M059J (cell line): ENCODE measurements at places on chromosomes 3 and 15.

DNA sequence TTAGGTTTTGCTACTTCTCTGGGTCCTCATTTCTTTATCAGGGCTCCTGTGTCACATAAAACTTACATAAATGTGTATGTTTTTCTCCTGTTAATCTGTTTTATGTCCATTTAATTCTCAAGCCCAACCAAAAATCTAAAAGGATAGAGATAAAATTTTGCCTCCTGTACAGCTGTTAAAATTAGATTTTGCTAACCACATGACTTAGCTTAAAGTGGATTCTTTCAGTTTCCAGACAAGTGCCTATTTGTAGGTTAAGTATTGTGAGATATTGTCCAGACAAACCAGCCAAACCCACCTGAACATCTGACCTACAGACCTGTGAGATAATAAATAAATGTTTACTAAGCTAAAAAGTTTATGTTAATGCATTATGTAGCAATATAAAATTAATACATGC lies 465.5 kb downstream of the SI start:
- DNase-seq: no peak

DNA sequence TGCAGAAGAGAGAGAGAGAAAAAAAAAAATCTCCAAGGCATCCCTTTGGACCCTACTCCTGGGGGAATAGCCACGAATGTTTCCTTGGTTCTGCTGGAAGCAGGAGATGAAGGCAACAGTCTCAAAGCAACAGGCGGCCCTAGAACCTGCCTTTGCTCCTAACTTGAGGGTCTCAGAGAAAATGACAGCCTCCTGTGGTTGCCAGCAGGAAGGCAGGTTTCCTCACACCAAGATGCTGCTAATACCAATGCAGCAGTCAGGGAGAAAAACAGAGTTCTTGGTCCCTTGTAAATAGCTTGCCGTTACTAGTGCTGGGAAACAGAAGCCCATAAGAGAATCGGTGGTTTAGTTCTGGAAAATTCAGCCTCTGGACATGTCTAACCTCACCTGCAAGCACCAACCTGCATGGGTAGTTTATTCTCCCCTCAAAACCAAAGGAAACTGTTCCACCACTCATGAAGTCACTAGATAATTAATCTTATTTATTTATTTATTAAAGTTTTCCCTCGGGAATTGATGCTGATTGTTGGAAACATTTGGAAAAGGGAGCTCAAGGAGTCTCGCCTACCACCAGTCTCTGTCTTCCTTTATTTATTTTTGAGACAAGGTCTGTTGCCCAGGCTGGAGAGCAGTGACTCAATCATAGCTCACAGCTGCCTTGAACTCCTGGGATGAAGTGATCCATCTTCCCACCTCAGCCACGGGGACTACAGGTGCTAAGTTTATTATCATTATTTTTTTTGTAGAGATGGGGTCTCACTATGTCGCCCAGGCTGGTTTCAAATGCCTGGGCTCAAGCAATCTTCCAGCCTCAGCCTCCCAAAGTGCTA lies 883 bp upstream of the FRMD4B start:
- DNase-seq: no peak

GRCh38 chr3:54384279-54384678 lies 261.9 kb downstream of the CACNA2D3 start:
- DNase-seq: no peak

- peak; percentile 36 for DNase-seq
Measured at GRCh38 chr3:156801746-156802145, 24.4 kb upstream of the LEKR1 start.

GRCh38 chr15:43370310-43370974 lies 401 bp downstream of the ZSCAN29 start:
- DNase-seq: peak; percentile 39

GRCh38 chr3:54358316-54358715 lies 236.0 kb downstream of the CACNA2D3 start:
- DNase-seq: peak; percentile 33

- peak; percentile 20 for DNase-seq
Measured at GRCh38 chr3:191282251-191283185, 46.7 kb upstream of the CCDC50 start.

GRCh38 chr3:57001356-57001755 lies 59.1 kb upstream of the SPATA12 start:
- DNase-seq: no peak

- peak; percentile 88 for DNase-seq
Measured at GRCh38 chr3:62109534-62109933, 263.8 kb downstream of the FEZF2 start.

- DNase-seq: peak; percentile 47
Measured at GRCh38 chr3:58237941-58238681, 519 bp downstream of the ABHD6 start.

- DNase-seq: peak; percentile 50
Measured at GRCh38 chr15:39054128-39054732, 489.6 kb upstream of the RASGRP1 start.

DNA sequence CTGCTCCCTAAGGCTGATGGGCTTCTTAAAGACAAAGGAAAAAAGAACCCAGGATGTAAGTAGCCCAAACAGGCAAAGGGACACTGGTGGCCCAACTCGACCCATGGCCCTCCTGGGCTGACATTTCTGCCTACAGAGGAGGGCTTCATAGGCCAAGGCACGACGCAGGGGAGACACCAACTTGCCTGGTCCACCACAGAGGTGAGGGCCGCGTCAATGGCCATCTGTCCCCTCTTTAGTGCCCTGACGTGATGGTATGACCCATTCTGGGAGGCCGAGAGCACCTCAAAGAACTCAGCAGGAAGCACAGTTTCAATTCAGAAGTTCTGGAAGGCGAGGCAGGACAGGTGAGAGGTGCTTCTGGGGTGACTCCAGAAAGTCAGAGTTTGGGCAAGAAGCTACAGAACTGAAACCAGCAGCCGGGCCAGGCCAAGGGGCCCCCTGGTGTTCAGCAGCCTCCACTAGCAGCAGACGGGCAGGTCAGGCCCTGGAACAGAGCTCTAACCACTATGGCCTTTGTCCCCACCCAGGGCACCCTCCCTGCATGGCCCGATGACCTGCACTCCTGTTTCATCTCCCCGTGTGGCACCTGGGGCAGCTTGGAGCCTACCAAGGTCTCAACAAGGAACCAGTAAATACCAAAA lies 45.1 kb downstream of the HMCES start:
- DNase-seq: no peak

- no peak for DNase-seq
Measured at GRCh38 chr15:28901987-28902745, 16.4 kb downstream of the APBA2 start.

DNA sequence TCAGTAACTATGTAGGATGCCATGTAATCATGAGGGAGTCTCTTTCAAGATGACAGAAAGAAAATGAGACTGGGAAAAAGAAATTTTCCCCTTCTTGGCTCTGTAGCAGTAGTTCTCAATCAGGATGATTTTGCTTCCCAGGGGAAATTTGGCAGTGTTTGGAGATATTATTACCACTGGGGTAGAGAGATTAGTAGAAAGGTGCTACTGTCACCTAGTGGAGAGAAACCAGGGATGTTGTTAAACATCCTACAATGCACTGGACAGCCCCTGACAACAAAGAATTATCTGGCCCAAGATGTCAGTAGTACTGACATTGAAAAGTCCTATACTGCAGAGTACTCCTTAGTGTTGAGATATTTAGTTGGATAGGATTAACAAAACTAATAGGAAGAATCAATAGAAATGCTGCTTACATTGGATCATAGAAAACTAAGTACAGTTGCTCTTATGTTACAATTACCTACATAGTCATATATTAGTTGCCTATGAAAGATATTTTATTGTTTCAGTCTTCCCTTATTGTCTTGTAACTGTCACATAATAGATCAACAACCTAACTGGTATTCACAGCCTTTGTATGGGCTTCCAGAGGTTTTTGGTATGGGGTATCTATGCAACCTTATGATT lies 433.3 kb downstream of the RAP2B start:
- DNase-seq: peak; percentile 45

- no peak for DNase-seq
Measured at GRCh38 chr3:52402101-52402521, 42.8 kb downstream of the SEMA3G start.

GRCh38 chr15:57761562-57761961 lies 55.0 kb downstream of the POLR2M start:
- no peak for DNase-seq

DNA sequence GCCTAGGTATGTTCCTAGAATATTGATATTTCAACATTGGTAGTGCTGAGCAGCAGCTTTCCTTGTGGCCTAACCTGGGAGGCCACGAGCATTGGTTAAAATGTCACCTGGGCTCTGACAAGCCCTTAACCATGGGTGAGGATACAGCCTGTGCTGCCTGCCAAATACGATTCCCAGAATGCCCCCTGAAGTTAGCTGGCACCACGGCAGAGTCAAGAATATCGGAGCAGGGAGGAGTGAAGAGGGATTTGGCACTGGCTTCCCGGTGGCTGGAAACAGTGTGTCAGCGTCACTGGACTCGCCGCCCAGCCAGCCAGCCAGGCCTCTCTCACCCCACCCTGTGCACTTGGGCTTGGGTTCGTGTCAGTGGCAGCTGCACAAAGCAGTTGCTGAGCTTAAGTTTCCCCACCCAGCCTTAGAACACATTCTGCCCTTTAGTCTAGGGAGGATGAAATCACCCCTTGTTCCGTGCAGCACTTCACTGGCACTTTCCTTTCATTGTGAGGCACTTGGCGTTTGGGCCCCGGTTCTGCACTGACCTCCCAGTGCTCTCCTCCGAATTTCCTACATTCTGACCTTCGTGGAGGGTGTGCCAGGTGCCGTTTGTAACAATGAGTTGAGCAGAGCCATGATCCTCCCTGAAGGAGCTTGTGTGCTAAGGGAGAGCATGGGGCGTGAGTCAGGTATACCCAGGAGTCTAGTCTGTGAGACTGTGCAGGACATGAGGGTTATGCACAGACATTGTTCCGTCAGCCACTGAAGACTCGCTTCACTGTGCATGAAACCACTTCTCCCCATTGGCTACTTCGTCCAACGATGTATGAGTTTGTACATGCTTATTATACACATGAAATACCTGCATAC lies 152.8 kb upstream of the BHLHE40 start:
- DNase-seq: no peak

DNA sequence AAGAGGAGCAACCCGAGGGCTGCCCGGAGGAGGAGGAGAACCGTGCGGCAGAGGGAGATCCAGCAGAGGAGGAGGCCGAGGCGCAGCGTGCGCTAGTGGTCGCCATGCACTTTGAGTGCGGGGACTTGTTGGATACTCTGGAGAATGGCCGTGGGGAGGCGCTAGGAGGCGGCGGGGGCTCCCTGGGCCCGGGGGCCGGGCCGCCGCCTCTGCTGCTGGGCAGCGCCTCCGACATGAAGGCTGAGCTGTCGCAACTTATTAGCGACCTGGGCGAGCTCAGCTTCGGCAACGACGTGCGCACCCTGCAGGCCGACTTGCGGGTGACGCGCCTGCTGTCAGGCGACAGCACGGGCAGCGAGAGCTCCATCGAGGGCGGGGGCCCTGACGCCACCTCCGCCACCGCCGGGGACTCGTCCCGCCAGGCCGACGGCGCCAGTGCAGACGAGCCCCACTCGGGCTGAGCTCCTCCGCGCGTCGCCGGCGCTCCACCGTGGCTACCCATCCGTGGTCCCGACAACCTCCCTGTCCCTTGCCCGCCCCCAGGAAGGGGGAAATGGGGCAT lies 2.0 kb downstream of the FAM43A start:
- DNase-seq: no peak

DNA sequence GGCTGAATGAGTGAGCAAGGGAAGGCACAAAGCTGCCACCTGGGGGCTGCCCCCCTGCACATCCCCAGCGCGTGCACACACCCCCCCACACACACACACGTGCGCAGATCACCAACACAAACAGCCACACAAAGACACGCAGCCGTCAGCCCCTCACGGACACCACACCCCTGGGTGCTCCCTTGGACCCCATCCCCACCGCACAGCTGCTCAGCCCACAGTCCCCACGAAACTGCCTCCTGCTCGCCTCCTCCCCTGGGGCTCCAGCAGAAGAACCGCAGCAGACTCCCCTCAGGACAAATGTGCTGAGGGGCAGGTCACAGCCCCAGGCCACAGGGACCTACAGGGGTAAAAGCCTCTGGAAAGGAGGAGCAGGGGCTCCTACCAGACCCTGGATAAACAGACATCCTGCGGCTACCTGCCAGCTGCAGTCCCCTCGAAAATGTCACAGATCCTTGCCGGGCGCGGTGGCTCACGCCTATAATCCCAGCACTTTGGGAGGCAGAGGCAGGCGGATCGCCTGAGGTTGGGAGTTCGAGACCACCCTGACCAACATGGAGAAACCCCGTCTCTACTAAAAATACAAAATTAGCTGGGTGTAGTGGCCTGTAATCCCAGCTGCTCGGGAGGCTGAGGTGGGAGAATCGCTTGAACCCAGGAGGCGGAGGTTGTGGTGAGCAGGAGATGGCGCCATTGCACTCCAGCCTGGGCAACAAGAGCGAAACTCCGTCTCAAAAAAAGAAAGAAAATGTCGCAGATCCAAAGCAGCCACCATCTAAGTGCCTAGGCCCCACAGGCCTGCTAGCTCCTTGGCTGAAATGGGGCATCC lies 6.5 kb downstream of the TWF2 start:
- no peak for DNase-seq

DNA sequence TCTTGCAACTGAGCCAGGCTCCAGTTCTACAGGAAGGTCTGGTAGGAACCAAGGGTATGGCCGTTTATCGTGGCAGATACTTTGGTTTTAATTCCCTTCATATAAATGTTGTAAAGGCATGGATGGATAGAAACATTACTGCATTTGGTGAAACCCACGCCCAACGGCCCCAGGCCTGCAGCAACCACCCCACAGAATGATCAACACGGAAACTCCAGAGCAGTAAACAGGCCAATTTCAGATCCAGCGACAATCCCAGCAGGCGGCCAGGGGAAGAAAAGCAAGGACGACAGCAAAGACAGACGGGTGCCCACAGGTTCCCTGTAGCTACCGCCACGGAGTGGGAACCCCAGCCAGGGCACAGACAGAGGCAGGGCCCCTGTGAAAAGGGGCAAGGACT lies 32.6 kb upstream of the PCSK6 start:
- no peak for DNase-seq

DNA sequence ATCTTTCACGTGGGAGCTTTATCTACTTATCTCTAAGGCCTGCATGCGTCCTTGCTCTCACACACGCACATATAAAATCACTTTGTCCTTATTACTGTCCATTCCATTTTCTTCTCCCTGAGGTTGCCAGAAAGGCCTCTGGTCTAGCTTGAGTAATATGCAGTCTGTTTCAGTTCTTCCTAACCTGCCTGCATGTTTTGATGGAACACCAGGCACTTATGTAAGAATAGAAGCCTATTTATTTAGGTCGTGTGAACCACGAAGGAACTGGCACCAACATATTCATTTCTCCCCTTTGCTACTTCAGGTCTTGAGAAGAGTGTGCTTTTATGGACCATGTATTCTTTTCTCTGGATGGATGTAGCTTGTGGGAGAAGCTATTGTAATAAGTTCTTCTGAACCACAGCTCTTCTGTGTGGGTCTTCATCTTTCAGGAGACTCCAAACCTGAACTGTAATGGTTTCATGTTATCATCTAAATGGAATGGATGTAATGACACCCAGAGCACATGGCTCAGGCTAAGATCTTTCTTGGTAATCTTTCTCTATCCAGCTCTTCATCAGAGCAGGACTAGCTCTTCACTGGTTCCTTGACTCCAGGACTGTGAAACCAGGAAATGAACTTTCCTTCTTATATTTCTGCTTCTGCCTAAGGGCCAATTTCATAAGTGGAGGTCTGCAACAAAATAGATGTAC lies 53.8 kb downstream of the UBE2E2 start:
- peak; percentile 22 for DNase-seq
